ENCODE measurements at places on chromosomes 12 and 14. TPM values are rescaled to one million over a fixed set of nuclear protein-coding genes. Genes with fewer than 3 reads are reported as not detected.

ADAM21 gene
- 0.67 TPM for total RNA-seq

TXNDC16 gene
- total RNA-seq, result 7.6 TPM

C1QL4 gene
- total RNA-seq, result 37.7 TPM

EVL gene
- 54.4 TPM for total RNA-seq

SERPINA3 gene
- total RNA-seq, result 1.7 TPM

MGAT4C gene
- not detected for total RNA-seq

RERGL gene
- not detected for total RNA-seq

ZNF891 gene
- 1.2 TPM for total RNA-seq

CDH24 gene
- total RNA-seq, result 3.7 TPM

PUS1 gene
- total RNA-seq, result 10.9 TPM

MYF5 gene
- 87.5 TPM for total RNA-seq

PNN gene
- total RNA-seq, result 24.0 TPM

C3AR1 gene
- not detected for total RNA-seq

PHETA1 gene
- 74.0 TPM for total RNA-seq

DNAJC22 gene
- total RNA-seq, result 0.62 TPM

LIN52 gene
- total RNA-seq, result 7.5 TPM

HCAR2 gene
- not detected for total RNA-seq

SFSWAP gene
- total RNA-seq, result 24.0 TPM

BHLHE41 gene
- total RNA-seq, result 5.9 TPM

NUAK1 gene
- 66.7 TPM for total RNA-seq

MYRFL gene
- total RNA-seq, result 0.03 TPM

PTCSC3 gene
- not detected for total RNA-seq

ENDOU gene
- total RNA-seq, result not detected

BEST3 gene
- total RNA-seq, result 40.9 TPM

RNF212B gene
- total RNA-seq, result not detected

NEUROD4 gene
- total RNA-seq, result not detected

RBMS2 gene
- total RNA-seq, result 9.7 TPM
